ENCODE measurements at places on chromosomes 2 and 18. TPM values are rescaled to one million over a fixed set of nuclear protein-coding genes. Genes with fewer than 3 reads are reported as not detected.
A peak's percentile ranks its signal among the peaks of the same experiment; 100 is the strongest.

MALL gene
- total RNA-seq, result not detected

- H3K4me3 ChIP-seq, result no peak overlapping the region
- H3K27me3 ChIP-seq, result no peaks in the 10 kb centered on the region
- H3K36me3 ChIP-seq, result peaks cover 49% of the 10 kb centered on the region
- DNase-seq, result no peak
- no peak overlapping the region for H3K27ac ChIP-seq
Measured at GRCh38 chr2:15634846-15635490, 43.3 kb downstream of the DDX1 start.

DNA sequence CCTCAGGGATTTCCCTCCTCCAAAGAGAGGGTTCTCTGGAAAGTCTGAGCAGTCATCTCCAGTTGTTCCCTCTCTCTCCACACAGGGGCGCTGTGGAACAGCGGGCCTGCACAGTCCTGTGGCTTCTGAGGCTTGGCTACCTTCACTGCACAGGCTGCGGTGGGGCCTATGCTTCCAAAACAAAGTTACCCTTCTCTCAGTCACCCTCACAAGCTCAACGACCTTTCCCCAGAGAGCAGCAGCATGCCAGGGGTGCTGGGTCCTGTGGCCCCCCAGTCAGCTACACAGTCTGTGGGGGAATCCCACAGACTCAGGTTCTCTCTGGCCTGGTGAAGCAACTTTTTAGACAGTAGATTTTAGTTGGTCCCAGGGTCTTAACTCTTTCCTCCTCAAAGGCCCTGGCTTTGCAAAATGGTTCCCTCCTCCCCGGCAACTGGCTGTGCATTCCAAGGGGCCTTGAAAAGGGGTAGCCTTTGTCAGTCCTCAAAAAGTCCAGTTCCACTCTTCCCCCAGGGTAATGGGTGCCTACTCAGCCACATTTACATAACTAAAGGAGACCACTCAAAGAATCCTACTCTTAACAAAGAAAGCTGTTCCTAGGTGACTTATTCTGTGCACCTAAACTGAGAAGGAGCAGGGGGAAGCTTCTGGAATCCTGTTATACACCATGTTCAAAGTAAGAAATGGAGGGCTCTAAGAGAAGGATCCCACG is 14.9 kb downstream of the B3GNT7 start:
- H3K27me3 ChIP-seq, result peaks cover 6% of the 10 kb centered on the region
- H3K27ac ChIP-seq, result no peak overlapping the region
- peaks cover 17% of the 10 kb centered on the region for H3K4me1 ChIP-seq
- H3K4me3 ChIP-seq, result no peak overlapping the region
- H3K36me3 ChIP-seq, result no peaks in the 10 kb centered on the region

GRCh38 chr18:2895391-2895790 is 48.6 kb downstream of the EMILIN2 start:
- H3K4me1 ChIP-seq, result no peaks in the 10 kb centered on the region
- no peak overlapping the region for H3K27ac ChIP-seq
- no peaks in the 10 kb centered on the region for H3K27me3 ChIP-seq
- no peaks in the 10 kb centered on the region for H3K36me3 ChIP-seq
- H3K4me3 ChIP-seq, result no peak overlapping the region

DNA sequence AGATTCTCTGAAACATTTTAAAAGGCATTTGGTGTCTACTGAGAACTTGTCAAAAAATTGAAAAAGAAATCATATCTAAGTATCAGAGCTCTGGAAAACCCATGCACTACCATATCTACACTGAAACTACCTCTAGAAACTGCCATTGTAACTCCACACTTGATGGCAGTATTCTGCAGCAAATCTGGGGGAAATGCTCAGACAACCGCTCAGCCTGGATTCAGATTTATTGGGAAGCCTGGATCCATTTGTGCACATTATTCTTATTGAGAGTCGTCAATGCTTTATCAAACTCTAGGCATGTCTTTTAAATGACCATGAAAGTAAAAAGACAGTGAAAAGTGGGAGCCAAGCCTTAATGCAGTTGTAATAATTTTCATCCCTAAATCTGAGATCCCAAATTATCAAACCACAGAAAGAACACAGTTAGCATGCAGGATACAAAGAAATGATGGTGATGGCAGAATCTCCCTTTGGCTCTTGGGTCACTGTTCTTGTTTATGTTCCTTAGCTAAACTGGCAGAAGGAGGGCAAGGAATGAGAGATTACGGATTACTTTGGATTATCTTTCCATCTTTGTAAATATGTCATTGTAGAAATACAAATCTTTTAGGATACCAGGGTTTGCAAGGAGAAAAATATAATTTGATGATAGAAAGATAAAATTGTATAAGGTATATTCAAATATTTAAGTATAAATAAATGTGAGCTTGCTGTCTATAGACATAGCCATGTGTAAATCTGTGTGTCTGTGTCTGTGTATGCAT is 512.1 kb upstream of the SYT4 start:
- no peak overlapping the region for H3K27ac ChIP-seq
- no peaks in the 10 kb centered on the region for H3K4me1 ChIP-seq
- DNase-seq, result no peak
- H3K27me3 ChIP-seq, result no peaks in the 10 kb centered on the region

DNA sequence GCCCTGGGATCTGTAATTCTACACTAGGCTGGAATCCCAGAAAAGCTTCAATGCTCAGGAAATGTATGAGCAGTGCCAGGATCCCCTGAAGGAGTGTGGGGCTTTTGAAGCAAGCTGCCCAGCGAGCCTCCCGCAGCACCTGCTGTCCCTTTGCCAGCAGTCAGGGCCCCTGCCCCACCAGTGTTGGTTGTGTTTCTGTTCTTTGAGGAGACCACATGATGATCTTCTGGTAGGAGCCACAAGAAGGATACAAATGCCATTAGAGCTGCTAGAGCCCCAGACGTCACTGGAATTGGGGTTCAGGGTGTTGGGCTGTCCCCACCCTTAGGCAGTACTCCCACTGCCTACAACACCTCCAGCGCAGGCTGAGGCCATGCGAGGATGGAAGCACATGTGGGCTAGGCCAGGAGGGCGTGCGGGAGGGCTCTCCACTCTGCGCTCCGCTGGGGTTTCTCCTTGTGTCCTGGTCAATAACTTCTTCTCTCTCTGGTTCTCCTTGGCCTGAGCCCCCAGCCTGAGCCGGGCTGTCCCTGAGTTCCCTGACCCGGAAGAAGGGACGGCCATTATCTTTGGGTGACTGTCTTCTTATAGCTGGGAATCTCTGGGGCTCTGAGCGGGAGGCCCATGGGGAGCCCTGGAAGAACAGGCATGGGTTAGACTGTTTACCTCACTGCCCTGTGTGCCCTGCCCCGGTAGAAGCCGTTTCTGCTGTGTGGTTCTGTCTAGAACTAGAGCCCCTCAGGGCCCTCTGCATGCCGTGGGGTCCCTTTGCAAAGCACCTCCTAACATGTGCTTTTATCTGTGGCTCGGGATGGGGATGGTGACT is 73.9 kb downstream of the LRRFIP1 start:
- peak overlapping the region; percentile 65 for H3K27ac ChIP-seq
- peaks cover 97% of the 10 kb centered on the region for H3K4me1 ChIP-seq
- no peaks in the 10 kb centered on the region for H3K36me3 ChIP-seq
- H3K4me3 ChIP-seq, result no peak overlapping the region

DNA sequence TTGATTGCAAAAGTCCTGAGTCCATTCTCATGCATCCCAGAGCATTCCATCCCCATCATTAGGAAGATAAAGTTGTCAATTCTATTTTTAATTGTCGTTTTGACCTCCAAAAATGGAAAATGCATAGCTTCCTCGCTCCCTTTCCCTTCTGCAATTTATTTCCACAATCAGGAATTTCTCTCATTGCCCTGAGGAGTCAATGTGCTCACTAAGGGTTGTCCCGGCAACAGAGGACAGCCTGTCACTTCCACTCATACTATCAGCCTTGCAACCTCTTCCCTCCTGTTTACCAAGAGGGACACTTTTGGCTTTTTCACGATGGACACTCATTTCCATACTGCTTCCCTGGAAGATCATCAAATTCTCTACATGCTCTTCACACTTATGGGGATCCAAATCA is 164.8 kb downstream of the MYO5B start:
- H3K4me1 ChIP-seq, result no peaks in the 10 kb centered on the region
- no peak overlapping the region for H3K4me3 ChIP-seq
- no peaks in the 10 kb centered on the region for H3K27me3 ChIP-seq
- H3K27ac ChIP-seq, result no peak overlapping the region

CD207 gene
- total RNA-seq, result not detected

GRCh38 chr2:165870346-165870745 is 76.3 kb upstream of the GALNT3 start:
- no peak overlapping the region for H3K4me3 ChIP-seq
- H3K27ac ChIP-seq, result no peak overlapping the region
- DNase-seq, result no peak
- no peaks in the 10 kb centered on the region for H3K27me3 ChIP-seq

DNA sequence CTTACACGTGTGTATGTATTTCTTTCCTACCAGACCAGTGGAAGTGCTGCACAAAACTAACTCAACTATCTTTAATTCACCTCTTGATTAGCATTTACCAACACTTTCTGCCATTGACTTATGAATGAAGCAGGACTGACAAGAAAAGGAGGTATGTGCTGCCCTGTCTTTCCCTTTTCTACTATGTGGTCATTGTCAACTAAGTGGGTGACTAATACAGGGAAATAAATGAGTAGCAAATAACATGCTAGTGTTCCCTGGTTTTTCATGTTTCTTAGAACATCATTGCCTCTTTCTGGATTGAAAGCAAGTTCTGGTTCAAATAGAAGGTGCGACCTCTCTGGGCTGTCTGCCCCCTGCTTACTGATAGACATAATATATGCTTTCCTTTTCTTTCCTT is 58.0 kb downstream of the LINC00305 start:
- H3K4me3 ChIP-seq, result no peak overlapping the region
- no peaks in the 10 kb centered on the region for H3K4me1 ChIP-seq
- H3K27ac ChIP-seq, result no peak overlapping the region
- H3K36me3 ChIP-seq, result no peaks in the 10 kb centered on the region

Data from natural killer cell (primary cell).